Activated CD4-positive, alpha-beta T cell treated with anti-CD3 and anti-CD28 coated beads for 36 hours (primary cell): ENCODE measurements at places on chromosomes 12 and 14.

DNA sequence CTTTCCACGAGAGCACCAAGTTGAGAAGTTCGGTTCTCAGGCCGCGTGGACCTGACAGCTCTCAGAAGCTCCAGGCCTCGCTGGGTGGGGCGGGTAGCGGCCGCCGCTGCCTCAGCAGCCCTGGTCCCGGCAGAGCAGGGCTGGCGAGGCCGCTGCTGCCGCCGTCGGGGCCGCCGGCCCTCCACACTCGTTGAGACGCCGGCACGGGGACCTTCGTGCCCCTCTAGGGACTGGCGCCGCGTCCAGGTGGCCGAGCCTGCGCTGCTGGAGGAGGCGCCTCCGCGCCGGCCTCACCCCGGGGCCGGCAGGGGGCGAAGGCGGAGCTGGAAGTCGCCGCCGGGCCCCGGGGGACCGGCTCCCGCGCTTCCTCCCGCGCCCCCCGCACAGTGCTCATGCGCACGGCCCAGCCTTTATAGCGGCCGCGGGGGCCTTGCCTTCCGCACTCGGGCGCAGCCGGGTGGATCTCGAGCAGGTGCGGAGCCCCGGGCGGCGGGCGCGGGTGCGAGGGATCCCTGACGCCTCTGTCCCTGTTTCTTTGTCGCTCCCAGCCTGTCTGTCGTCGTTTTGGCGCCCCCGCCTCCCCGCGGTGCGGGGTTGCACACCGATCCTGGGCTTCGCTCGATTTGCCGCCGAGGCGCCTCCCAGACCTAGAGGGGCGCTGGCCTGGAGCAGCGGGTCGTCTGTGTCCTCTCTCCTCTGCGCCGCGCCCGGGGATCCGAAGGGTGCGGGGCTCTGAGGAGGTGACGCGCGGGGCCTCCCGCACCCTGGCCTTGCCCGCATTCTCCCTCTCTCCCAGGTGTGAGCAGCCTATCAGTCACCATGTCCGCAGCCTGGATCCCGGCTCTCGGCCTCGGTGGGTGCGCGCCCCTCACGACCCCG lies at the start of gene COCH:
COCH (plus strand) TSS at position 440 of the 879 bp plus-strand sequence; CDS start at position 820, 380 bp downstream.
- DNase-seq: peak; percentile 51

DNA sequence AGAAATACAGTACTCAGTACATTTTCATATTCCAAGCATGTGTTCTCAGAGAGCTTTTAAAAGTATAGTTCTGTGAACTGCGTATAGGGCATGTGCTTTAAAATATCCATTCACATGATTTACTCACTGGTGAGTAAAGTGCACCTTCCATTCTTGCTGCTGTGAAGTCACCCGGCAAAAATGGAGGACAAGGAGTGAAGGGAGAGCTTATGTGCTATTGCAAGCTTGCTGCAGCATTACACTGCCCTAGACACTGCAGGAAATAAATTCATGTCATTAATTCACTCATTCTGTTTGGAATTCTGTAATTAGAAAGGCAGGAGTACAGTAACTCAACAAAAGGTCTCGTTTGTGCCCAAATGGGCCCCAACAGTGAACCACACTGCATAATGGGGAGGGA lies 347.8 kb downstream of the PRKD1 start:
- DNase-seq: no peak

DNA sequence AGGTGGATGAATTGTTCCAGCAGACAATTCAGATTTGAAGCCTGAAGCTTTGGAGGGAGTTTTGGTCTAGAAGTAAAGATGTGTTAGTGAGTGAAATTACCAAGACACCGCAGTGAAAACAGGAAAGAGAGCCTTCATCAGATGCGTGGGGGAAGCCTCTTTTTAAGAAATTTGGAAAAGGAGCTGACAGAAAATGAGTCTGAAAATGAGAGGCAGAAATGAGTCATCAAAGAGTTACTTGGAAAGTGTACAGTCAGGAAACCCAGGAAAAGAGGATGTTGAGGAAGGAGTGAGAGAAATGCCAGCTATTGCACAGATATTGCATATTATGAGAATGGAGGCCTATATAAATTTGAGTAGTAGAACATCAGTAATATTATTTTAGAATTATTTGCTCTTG lies 520.7 kb downstream of the NRXN3 start:
- no peak for DNase-seq

- no peak for DNase-seq
Measured at GRCh38 chr12:106128585-106129328, 10.0 kb downstream of the NUAK1 start.

DNA sequence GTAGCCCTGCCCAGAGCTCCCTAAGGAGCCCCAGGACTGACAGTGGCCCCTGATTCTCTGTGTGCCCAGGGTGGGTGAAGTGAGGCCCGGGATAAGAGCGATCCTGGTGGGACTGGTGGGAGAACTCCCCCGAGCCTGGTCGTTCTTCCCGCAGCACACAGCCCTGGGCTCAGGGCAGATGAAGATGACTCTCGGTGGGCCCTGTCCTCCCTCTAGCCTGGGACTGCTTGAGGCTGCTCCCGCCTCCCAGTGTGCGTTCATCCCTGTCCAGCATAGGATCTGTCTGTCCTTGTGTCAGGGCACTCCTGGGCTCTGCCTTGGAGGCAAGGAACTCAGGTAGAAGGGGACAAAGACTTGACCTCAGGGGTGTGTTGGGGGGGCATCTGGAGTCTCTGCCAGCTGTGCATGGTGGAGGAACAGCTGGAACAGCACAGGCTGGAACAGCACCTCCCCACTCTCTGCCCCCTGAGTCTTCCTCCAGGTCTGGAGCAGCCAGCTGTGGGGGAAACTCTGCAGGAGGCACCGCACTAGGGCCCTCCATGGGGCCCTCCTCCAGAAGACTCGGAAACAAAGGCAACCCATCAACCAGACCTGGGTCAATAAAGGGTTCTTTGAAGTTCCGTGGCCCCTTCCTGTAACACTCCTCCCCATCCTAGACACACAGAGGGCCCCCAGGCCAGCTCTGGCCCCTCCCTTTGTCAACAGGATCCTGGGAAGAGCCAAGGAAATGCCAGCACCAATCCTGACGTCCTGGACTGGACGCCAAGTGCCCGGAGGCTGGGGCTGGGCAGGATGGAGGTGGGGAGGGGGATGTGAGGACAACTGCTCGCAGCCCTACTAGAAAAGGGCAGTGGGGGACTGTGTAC lies 15.9 kb downstream of the FAIM2 start:
- no peak for DNase-seq

GRCh38 chr12:116261525-116262100 lies 15.9 kb downstream of the MED13L start:
- no peak for DNase-seq

GRCh38 chr12:64889434-64890216 lies 65.2 kb downstream of the TBC1D30 start:
- DNase-seq: no peak

DNA sequence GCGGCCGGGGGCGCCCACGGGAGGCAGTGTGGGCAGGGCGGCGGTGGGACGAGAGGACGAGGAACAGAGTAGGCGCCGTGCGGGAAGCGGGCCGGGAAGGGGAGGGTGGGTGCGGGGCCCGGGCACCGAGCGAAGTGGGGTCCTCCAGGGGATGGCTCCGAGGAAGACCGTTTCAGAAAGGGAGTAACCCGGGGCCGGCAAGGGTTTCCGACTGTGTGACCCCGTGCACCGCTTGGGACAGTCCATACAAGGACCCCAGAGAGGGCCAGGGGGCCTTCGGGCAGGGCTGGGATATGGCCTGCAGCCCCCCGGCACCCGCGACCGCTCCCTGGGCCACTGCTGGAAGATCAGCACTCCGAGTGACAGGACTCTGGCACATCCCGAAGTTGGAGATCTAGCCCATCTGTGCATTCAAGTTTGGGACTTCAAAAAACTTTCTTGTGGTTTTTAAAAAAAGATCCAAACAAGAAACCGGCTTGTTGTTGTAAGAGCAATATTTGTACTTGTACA lies 448 bp downstream of the TSPAN9 start:
- DNase-seq: no peak

GRCh38 chr12:120110550-120111501 lies 5.7 kb downstream of the RAB35 start:
- peak; percentile 69 for DNase-seq

- DNase-seq: no peak
Measured at GRCh38 chr12:28698553-28698952, 450.5 kb upstream of the FAR2 start.

DNA sequence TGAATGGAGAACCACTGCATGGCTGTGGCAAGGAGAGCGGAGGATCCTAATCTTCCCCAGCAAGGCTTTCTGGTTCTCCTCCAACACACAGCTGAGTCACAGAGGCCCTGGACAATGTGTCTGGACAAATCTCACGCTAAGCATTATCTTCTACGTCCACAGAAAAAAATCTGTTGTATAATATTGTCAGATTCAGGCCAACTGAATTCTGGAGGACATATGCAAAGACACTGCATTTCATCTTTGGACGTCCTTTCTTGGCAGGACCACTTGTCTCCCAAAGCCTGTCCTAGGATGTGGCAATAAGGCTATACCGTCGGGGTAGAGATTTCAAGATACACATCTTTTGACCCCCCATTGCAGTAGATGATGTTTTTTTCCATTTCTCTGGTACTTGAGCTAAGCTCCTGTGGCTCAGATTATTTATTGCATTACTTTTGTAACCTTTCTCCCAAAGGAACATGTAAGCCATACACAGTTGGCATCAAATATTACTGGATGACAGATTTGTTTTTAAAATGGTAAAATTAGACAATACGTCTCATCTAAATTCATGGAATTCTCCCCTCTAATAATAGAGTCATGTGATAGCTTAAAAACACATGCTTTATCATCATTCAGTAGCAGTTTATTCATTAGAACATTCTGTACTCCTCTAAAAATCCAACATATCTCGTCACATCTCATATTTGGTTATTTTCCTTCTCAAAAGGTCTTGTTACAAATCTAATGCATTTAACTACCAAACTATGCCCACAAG lies 19.4 kb downstream of the LMO3 start:
- DNase-seq: no peak

- no peak for DNase-seq
Measured at GRCh38 chr12:62787023-62787422, 147.9 kb downstream of the PPM1H start.

- peak; percentile 73 for DNase-seq
Measured at GRCh38 chr14:99603471-99604277, at the start of gene CCDC85C. Gene CCDC85C, minus strand, starts transcription at chr14:99604207. Its CDS starts 248 bp downstream, at chr14:99603959.

DNA sequence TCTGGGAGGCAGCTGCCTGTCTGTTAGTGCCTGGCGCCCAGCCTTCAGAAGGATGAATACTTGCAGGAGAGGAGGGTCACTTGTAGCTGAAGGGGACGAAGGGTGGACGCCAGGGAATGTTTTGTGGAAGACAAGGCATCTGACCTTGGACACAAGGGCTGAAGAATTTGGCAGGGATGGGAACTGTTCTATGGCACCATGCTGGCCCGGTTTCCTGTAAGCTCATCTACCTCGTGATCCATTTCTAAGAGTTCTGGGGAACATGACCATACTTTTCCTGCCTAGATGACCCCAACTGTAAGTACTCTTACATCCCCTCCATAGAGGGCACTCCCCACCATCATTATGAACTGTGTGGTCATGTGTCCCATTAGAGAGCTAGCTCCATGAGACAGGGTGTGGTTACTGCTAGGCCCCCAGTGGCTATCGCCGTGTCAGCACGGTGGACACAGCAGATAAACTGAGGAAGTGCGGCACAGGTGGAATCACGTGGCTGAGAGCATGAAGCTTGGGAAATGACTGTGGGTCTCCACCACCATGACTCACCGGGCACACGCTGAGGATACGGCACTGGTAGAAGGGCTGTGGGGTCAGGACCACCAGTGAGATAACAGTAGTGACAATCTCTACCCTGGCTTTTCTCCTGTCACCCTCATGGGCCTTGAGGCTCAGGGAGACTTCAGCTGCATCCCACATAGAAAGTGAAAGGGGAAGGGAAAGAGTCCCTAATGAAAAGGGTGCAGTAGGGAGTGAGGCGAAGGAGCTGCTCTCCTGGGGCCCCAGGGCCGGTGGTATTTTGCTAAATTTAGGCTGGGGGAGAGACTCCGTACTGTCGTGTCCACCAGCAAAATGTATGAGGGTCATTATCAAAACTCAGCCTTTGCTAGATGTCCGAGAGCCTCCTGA lies 252.6 kb downstream of the FOXN3 start:
- peak; percentile 14 for DNase-seq

GRCh38 chr12:126487431-126487980 lies 1422.3 kb downstream of the AACS start:
- no peak for DNase-seq
